Mesangial cell (primary cell): ENCODE measurements at places on chromosomes 5 and 9. TPM values are rescaled to one million over a fixed set of nuclear protein-coding genes. Genes with fewer than 3 reads are reported as not detected.

C6 gene
- not detected in 2 replicates for total RNA-seq

SVEP1 gene
- 0.16 and 0.38 TPM in 2 replicates for total RNA-seq

ORM2 gene
- total RNA-seq: not detected in 2 replicates

INSYN2B gene
- 0.76 and 6.2 TPM in 2 replicates for total RNA-seq

HTR4 gene
- not detected in 2 replicates for total RNA-seq

ADAMTSL1 gene
- total RNA-seq: 9.6 and 10.4 TPM in 2 replicates

ANGPTL2 gene
- total RNA-seq: 0.98 and 3.7 TPM in 2 replicates

DAB2 gene
- 27.2 and 50.6 TPM in 2 replicates for total RNA-seq

C5orf52 gene
- not detected in 2 replicates for total RNA-seq

IL5 gene
- total RNA-seq: not detected in 2 replicates

LAMC3 gene
- total RNA-seq: 1.1 and 1.3 TPM in 2 replicates

FAM221B gene
- total RNA-seq: not detected in 2 replicates

MYMK gene
- not detected in 2 replicates for total RNA-seq

PCDHB5 gene
- total RNA-seq: 0.33 and 1.5 TPM in 2 replicates

FAF2 gene
- 27.4 and 30.0 TPM in 2 replicates for total RNA-seq

GABRA6 gene
- total RNA-seq: not detected in 2 replicates

CER1 gene
- not detected in 2 replicates for total RNA-seq

PWWP2A gene
- total RNA-seq: 12.4 and 23.1 TPM in 2 replicates

ADAMTS13 gene
- total RNA-seq: 1.3 and 5.8 TPM in 2 replicates

SPATA31D4 gene
- total RNA-seq: not detected in 2 replicates

CA9 gene
- total RNA-seq: 0.13 and 0.16 TPM in 2 replicates

IRX2 gene
- 0.33 and 4.6 TPM in 2 replicates for total RNA-seq

CTSV gene
- 3.7 and 12.5 TPM in 2 replicates for total RNA-seq

PCDHB13 gene
- total RNA-seq: 0.16 and 1.1 TPM in 2 replicates

EQTN gene
- not detected in 2 replicates for total RNA-seq

PRR16 gene
- total RNA-seq: 0.25 and 0.98 TPM in 2 replicates

SLC36A2 gene
- total RNA-seq: not detected in 2 replicates

ENG gene
- total RNA-seq: 24.2 and 29.0 TPM in 2 replicates

DND1 gene
- under 0.01 and 0.33 TPM in 2 replicates for total RNA-seq

SPATA31E1 gene
- total RNA-seq: not detected in 2 replicates

CORO2A gene
- total RNA-seq: 2.7 and 3.1 TPM in 2 replicates

KIF4B gene
- not detected in 2 replicates for total RNA-seq

MOB3B gene
- total RNA-seq: 0.98 and 1.6 TPM in 2 replicates

RAB3C gene
- under 0.01 TPM in 1 of 2 replicates, not detected in the other for total RNA-seq

ANKRD18A gene
- 1.9 and 64.0 TPM in 2 replicates for total RNA-seq
